ENCODE measurements at places on chromosomes 1 and 21. TPM values are rescaled to one million over a fixed set of nuclear protein-coding genes. Genes with fewer than 3 reads are reported as not detected.
A peak's percentile ranks its signal among the peaks of the same experiment; 100 is the strongest.

Gene PRKAA2
- 0.13 TPM for total RNA-seq

Gene RSPH1
- not detected for total RNA-seq

GRCh38 chr1:40344597-40344996, 27.5 kb upstream of the COL9A2 start:
- DNase-seq: peak; percentile 41

DNA sequence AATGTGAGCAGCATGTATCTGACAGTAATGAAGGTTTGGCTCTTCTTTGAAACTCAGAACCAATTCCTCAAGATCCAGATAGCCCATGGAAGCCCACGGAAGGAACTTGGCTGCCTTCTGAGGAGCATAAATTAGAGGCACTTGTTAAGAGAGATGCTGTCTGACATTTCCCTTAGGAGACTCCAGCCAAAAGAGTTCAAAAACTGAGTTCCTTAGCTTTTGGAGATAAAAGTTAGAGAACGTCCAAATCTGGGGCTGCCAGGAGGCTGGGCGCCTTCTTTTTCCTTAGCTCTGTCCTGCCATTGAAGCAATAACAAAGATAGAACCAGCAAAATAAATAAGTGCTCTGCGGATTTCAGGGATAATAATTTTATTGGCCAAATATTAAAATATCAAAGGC, 439.6 kb upstream of the USP24 start:
- DNase-seq: no peak

- no peak for DNase-seq
Measured at GRCh38 chr1:156929596-156930238, 9.3 kb downstream of the LRRC71 start.

GRCh38 chr1:82836213-82836972, 1035.7 kb downstream of the ADGRL2 start:
- no peak for DNase-seq

DNA sequence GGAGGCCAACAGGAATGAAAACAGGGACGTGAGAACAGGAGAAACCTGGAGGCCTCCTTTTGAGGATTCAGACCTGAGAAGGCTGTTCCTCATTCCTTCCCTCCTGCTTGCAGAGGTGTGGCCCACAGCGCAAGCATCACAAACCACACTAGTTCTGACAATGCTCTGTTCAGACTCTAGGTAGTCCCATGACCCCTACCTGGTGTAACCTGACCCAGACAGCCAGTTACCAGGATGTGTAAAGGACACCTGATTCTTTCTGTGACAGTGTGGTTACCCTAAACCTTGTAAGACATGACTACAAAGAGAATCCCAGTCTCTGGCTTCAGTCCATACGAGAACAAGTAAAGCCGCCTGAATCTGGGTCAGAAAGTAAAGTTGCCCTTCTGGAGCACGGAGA, 3.2 kb downstream of the MECR start:
- DNase-seq: no peak

DNA sequence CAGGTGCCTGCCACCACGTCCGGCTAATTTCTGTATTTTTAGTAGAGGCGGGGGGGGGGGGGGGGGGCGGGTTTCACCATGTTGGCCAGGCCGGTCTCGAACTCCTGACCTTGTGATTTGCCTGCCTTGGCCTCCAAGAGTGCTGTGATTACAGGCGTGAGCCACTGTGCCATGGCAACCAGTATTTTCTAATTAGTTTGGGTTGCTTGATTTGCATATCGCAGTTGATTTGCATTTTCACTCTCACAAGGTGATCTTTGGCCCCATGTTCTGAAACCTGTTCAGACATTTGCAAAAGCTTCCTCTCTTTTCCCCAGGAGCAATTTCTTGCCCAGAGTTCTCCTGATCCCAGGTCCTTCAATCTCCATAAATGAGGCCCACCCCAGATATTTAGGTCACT, 1.7 kb downstream of the TOR3A start:
- no peak for DNase-seq

GRCh38 chr21:43195121-43196021, 26.6 kb downstream of the CRYAA start:
- DNase-seq: peak; percentile 41

DNA sequence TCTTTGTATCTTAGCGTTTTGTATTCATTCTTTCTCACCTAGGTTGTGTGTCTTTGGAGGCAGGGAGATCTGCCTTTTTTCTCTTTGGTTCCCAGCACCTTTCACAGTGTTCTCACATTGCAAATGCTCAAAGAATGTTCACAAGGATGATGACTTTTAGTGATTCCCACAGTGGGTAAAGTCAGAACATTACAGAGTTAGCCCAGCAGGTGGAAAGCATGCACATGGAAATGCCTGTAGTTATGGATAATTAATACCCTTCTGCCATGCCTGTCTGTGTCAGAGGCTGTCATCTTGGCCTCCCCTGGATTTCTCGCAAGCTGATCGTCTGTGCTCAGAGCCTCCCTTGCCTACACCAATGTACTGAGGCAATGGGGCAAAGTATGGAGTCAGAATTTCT, 458.9 kb downstream of the LMO4 start:
- no peak for DNase-seq

- DNase-seq: no peak
Measured at GRCh38 chr1:12279728-12280464, 50.1 kb downstream of the VPS13D start.

GRCh38 chr1:182785181-182785580, 4.4 kb upstream of the NPL start:
- no peak for DNase-seq

DNA sequence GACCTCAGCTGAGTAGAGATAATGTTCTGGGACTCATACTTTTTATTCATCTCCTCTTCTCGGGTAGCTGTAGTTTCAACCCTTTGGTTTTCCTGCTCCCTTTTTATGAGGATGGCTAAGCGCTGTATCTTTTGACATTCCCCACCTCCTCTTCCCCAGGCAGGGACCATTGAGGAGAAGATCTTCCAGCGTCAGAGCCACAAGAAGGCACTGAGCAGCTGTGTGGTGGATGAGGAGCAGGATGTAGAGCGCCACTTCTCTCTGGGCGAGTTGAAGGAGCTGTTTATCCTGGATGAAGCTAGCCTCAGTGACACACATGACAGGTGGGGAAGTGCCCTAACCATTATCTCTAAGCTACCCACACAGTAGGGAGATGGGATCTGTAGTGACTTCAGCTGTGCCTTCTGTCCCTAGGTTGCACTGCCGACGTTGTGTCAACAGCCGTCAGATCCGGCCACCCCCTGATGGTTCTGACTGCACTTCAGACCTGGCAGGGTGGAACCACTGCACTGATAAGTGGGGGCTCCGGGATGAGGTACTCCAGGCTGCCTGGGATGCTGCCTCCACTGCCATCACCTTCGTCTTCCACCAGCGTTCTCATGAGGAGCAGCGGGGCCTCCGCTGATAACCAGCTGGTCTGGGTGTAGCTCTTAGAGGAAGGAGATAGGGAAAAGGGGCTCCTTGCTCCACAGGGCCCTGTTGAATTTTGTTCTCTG, 25.6 kb downstream of the LRRC41 start:
- DNase-seq: no peak

DNA sequence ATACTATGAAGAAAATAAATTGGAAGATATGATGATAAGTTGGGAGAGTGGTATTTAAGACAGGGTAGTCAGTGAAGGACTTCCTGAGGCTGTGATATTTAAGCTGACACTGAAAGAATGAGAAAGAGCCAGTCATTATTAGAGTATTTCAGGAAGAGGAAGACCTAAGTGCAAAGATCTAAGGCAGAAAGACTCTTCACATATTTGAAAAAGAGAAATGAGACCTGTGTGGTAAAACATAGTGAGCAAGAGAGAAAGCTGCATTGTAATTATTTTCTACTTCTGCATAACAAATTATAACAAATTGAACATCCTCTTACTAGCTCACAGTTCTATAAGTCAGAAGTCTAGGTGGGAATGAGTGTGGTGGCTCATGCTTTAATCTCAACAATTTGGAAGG, 34.6 kb upstream of the DOCK7 start:
- no peak for DNase-seq

Data from SJSA1 (cell line).